Panc1 (cell line): ENCODE measurements at places on chromosomes 1 and 21. TPM values are rescaled to one million over a fixed set of nuclear protein-coding genes. Genes with fewer than 3 reads are reported as not detected.

FLG gene
- not detected for total RNA-seq

GRCh38 chr1:20279509-20279908 lies 11.2 kb upstream of the VWA5B1 start:
- no peak for DNase-seq

GRCh38 chr1:39943471-39944290 lies 11.3 kb upstream of the MFSD2A start:
- no peak for DNase-seq

DNA sequence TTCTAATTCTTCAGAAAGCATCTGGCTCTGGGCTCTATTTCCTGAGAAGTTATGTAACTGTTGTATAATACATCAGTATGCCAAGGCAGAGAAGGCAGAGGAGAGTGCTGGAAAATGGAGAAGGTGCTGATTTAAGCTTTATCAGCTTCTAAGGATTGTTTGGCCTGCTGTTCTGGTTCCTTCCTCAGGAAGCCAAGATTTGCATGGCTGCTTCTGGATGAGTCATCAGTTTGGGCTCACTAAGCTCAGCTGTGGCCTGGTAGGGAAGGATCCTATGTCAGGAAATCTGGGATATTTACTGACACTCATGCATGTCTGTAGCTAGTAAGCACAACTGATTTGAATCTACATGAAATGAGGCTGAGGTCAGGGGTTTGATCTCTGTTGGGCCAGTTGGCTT lies 73.2 kb upstream of the ADGRL4 start:
- no peak for DNase-seq

- no peak for DNase-seq
These were observed 36.6 kb upstream of the KCTD3 start for GRCh38 chr1:215530401-215530984.

GRCh38 chr1:200862713-200863415 lies 9.9 kb upstream of the GPR25 start:
- no peak for DNase-seq

DNA sequence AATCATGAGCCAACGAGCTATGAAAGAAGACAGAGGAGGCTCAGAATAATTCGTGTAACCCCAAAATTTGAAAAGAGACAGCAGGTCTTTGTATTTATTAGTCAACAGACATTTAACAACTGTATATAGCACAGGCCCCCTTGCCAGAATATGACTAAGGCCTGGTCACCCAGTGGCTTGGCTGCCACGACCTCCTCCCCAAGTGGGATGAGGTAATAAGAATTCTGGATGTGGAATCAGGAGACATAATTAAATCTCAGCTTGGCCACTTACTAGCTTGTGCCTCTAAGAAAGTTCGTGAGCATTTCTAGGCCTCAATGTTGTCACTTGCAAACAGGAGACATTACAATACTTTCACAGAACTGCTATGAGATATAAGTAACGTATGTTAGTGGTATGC lies 134.2 kb upstream of the TNFSF4 start:
- no peak for DNase-seq

LCA5L gene
- 0.87 TPM for total RNA-seq

DNA sequence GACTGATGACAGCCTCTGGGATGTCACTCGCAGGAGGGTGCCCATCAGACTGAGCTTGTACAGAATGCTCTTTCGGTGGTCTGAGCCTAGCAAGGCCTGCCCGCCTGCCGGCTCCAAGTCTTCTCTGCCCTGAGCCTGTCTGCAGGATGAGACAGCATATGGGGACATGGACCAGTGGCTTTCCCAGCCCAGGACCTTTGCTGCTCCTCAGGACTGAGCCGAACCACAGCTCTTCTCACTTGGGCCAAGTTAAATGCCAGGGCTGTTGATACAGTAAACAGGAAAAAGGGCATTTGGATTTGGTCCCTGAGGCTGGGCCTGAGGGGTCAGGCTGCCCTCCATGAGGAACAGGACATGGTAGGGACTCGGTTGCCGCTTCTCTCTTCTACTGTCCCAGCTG lies 64.3 kb upstream of the EPS8L3 start:
- DNase-seq: no peak

DNA sequence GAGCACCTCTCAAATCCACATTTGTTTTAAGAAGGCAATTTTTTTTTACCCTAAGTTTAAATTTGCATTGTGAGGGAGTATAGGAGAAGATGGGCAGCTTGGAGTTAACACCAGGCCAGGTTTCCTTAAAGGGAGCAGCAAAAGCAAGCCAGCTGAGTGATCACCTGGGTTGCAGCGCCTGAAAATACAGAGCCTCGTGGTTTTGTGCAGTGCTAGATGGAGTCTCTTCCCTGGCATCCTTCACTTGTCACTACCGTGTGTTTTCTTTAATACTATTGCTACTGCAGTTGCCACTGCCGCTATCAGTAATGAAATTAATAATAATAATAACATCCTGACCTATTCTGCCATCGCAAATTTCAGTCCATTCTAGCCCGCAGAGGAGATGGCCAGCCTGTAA lies 35.2 kb upstream of the VAV3 start:
- no peak for DNase-seq

GRCh38 chr1:74247881-74248528 lies 12.8 kb downstream of the TNNI3K start:
- DNase-seq: no peak

- no peak for DNase-seq
These were observed 132.8 kb downstream of the PTPRC start for GRCh38 chr1:198771563-198772153.

ITGB2 gene
- total RNA-seq: 3.0 TPM

- no peak for DNase-seq
These were observed 111.1 kb downstream of the PIK3R3 start for GRCh38 chr1:46021046-46021996.

CLDN17 gene
- total RNA-seq: not detected

DNA sequence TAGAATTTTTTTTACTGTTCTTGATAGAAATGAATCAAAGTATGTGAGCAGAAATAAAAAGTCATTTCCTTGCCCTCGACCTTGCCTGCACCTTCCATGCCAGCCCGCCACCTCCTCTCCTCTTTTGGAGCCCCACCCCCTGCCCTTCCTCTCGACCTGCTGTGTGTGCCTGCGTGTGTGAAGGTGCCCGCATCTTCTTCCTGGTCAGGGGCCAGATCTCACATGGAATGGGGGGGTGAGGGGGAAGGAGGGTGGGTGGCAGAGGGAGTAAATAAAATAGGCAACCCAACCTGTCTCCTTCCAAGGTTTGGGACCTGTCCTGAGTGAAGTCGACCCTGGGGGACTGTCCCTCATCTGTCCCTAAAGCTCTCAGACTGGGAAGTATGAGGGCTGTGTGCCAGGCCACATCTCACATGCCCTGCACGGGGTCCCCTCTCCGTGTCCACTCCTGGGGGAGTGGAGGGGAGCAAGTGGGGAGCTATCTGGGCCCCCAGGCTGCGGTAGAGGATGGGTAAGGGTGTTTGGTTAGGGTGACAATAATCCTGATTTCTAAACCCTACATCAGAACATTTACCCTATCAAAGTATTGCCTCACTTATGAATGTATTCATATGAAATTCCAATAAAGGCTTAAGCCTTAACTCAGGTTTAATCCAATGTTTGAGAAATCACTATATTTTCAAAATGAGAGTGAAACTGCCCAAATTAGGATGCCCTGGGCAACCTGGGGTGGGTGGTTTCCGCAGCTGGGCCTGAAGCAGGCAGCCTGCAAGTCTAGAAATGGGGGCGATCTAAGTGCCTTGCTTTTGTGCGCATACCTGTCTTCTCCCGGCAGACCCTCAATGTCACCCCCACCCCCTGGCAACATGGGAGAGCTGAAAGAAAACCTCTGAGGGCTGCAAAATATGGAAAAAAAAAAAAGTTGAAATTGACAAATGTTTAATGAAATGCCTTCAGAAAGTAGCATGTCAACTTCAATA lies 15.4 kb downstream of the AMPD2 start:
- no peak for DNase-seq

RNF207 gene
- total RNA-seq: 115 TPM

OR2L2 gene
- total RNA-seq: not detected
